NCI-H510A treated with DMSO at 0.1 percent for 48 hours (cell line): ENCODE measurements at places on chromosomes 12 and 14.

GRCh38 chr14:61388173-61388975, 67.0 kb downstream of the PRKCH start:
- DNase-seq: peak; percentile 80

DNA sequence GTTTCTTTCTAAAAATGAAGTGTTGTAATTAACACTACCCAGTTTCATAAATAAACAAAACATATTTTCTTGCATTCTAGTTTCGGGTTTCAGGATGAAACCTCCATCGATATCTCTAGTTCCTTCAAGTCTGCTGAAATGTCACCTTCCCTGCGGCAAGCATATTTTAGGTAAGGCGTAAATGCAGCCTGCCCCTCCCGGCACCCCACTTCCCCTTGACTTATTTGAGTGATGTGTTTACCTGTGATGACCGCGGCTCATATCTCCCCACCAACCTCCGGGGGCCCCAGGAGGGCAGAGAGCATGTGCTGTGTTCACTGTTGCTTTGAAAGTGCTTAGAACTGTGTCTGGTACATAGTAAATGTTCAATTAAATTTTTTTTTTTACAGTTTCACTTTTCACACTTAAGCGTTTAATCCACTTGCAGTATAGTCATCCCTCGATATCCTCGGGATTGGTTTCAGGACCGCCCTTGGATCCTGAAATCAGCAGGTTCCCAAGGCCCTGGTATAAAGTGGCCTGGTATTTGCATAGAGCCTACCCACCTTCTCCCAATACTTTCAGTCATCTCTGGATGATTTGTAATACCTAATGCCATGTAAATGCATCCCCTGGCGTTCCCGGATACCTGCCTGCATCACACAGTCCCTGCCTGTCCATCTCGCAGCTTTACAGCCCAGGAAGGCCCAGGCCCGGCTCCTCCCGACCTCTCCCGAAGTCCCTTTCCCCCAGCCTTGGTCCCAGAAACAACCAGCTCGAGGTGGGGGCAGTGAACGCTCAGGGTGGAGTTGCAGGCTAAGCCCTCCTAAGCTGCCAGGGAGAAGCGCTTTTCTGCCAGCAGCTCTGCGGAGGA, 40.2 kb upstream of the FBRSL1 start:
- DNase-seq: no peak

DNA sequence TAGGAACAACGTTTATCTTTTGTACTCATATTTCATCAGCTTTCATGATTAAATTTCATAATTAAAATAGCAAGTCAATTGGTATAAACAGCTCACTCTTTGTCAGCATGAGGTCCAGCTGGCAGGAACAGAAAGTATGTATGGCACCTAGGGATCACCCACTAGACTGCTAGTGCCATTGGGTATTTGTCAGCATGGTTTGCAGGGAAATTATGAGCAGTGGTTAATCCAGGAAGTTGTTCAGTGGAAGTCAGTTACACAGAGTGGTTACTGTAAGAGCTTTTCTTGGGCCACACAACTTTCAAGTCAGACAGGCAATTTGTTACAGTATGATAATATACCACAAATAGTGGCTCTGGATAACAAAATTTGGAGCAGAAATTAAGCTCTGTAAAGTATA, 340.3 kb upstream of the RGS6 start:
- DNase-seq: peak; percentile 4

GRCh38 chr12:121983536-121984210, 38.0 kb upstream of the BCL7A start:
- no peak for DNase-seq

- DNase-seq: no peak
These were observed 139.3 kb downstream of the BRMS1L start for GRCh38 chr14:35965400-35965799.

DNA sequence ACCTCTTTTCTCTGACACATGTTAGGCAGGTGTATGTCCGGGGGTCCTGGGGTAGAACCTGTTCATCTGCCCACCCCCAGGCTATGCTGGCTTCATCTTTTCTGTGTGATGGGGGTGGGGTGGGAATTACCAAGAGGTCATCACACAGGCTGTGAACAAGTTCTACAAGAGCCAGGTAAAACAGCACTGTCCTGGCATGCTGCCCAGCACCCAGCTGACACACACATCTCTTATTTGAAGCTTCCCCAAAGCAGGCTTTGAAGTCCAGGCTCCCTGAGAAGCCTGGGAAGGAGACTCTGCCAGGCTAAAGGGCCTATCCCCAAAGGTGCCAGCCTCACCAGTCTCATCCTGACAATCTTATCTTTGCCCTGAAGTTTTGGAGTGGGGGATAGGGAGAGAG, 141.1 kb downstream of the ALG10 start:
- DNase-seq: no peak

- no peak for DNase-seq
These were observed 59.3 kb upstream of the CNTN1 start for GRCh38 chr12:40632933-40633332.

DNA sequence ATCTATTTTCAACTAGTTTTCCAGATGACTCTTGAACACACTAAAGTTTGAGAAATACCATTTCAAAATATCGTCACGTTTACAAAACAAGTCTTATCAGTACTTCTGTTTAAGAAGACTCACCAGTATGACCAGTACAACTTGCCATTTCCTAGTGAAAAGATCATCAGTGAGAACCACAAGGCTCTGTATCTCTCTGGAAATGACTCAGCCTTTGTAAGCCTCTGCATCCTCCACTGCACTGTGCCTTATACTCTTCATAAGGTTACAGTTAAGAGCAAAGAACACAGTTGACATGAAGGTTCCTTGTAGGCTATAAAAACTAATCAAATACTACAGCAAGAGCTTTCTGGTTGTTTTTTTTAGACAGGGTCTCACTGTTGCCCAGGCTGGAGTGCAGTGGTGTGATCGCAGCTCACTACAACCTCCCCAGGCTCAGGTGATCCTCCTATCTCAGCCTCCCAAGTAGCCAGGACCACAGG, 5.7 kb upstream of the VTI1B start:
- DNase-seq: no peak

DNA sequence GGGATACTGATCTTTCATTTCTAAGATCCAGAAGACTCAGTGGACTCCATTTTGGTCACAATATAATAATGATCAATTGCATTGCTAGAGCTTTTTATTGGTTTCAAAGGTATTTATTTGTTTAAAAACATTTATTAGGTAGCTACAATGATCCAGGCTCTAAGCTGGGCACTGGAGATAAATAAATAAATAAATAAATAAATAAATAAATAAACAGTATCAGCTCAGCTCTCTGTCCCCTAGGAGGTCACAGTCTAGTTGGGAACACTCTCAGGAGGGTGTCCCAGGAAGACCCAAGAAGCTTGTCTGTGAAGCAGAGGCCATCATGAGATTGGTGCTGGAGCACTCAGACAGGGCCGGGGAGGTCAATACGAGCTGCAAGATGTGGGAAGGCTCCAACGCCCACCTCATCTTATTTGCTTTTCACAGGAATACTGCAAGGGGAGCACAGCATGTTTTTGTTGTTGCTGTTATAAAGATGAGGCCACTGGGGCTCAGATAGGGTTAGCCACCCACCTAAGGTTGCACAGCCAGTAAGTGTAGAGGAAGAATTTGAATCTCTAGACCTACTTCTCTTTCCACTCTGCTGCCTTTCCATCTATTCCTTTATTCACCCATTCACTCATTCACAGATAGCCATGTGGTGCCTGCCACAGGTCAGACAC, 15.5 kb downstream of the ASB2 start:
- DNase-seq: no peak

DNA sequence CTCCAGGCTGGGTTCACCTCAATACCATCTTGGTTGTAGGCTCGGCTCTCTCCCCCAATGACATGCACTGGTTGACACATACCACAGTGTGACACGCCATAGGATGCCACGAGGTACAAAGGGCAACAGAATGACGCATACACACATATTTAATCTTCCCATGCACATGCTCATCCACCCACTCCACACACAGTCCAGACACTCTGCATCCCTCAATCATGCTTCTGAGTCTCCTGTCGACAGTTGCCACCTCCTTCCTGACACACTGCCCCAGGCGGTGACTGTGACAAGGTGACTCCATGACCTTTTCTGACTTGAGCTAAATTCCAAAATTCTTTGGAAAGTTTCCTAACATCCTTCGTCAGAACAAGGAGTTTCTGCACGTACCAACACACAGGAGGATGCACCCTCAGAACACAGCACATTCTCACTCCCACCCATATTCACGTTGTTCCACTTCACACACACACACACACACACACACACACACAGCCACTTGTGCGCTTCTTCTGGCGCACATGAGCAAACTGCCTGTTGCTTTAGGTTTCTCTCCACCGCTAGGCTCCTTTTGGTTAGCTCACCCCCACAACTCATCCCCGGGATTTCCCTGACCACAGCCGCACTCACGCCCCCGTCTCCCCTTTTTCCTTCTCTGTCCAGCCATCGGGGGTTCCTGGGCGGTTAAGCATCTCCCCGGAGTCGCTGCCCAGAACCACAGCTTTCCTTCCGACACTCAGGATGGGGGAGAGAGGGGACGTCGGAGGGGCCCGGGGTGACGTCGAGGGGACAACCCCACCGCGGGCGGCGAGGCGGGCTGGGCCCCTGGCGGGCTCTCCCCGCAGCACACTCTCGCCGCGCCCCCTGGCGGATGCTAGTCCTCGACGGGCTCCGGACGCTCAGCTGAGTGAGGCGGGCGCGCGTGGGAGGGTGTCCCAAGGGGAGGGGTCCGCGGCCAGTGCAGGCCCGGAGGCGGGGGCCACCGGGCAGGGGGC, 536 bp upstream of the WNT1 start:
- DNase-seq: no peak

- DNase-seq: no peak
These were observed 502.2 kb upstream of the USP15 start for GRCh38 chr12:61757831-61758505.

DNA sequence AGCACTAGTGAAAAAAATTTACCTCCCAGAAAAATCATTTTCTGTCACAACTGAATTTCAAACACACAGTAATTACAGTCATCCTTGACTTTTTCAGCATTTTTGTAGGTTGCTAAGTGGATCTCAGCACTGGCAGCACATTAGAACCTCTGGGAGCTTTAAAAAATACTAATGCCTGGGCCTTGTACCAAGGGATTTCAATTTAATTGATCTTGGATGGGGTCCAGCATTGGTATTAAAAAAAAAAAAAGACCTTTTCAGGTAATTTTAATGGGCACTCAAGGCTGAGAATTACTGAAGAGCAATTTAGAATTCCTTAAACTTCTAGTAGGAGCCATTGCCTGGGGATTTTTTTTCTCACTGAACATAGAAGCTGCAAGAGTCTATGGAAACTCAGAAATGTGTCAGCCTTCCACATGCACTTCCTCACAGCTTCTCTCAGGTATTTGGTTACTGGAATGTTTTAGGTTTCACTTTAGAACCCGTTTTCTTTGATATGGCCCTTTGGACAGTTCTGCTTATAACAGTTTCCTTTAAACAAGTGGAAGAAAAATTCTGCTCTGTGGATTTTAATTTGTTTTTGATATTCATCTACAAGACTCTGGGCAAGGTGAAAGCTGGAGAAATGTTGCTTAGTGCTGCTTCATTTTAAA, 88.5 kb upstream of the DACT1 start:
- DNase-seq: no peak

DNA sequence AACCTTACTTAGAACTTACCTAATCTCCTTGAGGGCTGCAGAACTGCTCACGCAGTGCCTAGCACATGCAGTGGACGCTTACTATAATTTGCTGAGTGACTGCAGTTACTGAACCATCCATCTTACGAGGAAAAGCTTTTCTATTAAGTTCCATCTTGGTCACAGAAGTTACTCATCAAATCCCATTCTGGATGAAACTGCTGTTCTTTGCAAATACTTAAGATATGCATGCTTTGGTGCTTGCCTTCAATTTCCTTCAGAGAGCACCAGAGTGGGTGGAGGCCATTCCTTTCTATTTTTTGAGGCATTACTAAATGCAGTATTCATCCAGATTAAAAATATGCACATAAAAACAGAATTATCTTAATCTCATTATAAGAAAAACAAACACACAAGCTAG, 17.7 kb upstream of the PELI2 start:
- no peak for DNase-seq

GRCh38 chr14:91926131-91926890, 21.2 kb downstream of the FBLN5 start:
- no peak for DNase-seq

GRCh38 chr14:105207460-105207901, 26.4 kb upstream of the NUDT14 start:
- no peak for DNase-seq

GRCh38 chr12:16606201-16606849, 363 bp upstream of the LMO3 start:
- peak; percentile 88 for DNase-seq

GRCh38 chr12:124027753-124028554, 54.9 kb downstream of the ZNF664 start:
- DNase-seq: no peak

DNA sequence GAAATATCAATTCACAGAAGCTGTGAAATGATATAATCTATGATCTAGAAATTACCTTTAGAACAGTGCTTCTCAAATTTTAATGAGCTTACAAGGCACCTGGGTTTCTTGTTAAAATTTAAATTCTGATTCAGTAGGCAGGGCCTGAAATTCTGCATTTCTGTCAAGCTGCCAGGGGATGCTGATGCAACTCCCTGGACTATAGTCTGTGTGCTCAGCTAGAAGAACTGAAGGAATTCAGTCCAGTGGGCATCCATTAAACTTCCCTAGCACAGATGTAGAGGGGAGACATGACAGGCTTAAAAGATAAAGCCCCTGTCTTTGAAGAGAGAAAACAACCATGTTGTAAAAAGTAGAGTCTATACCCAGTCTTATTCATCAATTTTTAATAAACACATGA, 441.8 kb downstream of the TMTC2 start:
- DNase-seq: no peak

GRCh38 chr12:131675126-131676080, 35.5 kb upstream of the SFSWAP start:
- no peak for DNase-seq

- DNase-seq: no peak
These were observed 2.3 kb downstream of the RFX4 start for GRCh38 chr12:106585105-106585520.

- no peak for DNase-seq
These were observed 186.3 kb upstream of the PLEKHA5 start for GRCh38 chr12:18943200-18943599.

DNA sequence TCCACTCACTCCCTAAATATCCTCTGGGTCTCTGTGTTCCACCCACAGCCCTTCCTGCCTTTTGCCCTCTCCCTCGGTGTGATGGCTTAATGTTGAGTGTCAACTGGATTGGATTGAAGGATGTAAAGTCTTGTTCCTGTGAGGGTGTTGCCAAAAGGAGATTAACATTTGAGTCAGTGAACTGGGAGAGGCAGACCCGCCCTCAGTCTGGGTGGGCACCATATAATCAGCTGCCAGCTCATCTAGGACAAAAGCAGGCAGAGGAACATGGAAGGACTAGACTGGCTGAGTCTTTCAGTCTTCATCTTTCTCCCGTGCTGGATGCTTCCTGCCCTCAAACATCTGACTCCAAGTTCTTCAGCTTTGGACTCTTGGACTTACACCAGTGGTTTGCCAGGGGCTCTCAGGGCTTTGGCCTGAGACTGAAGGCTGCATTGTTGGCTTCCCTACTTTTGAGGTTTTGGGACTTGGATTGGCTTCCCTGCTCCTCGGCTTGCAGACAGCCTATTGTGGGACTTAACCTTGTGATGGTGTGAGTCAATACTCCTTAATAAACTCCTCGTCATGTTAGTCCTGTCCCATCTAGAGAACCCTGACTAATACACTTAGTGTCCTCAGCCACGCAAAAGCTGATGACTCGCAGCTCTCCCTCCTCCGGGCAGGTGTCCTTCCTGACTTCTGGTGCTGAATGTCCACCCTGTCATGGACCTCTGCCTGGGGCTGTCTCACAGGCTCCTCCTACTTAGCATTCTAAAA, 5.9 kb downstream of the DGLUCY start:
- DNase-seq: no peak
